ENCODE measurements at places on chromosomes 12 and 14. TPM values are rescaled to one million over a fixed set of nuclear protein-coding genes. Genes with fewer than 3 reads are reported as not detected.

GRCh38 chr12:13897811-13898210, 83.6 kb downstream of the GRIN2B start:
- no peak overlapping the region for H3K4me3 ChIP-seq
- DNase-seq, result no peak
- H3K36me3 ChIP-seq, result no peaks in the 10 kb centered on the region
- H3K27me3 ChIP-seq, result no peaks in the 10 kb centered on the region
- H3K4me1 ChIP-seq, result no peaks in the 10 kb centered on the region

DNA sequence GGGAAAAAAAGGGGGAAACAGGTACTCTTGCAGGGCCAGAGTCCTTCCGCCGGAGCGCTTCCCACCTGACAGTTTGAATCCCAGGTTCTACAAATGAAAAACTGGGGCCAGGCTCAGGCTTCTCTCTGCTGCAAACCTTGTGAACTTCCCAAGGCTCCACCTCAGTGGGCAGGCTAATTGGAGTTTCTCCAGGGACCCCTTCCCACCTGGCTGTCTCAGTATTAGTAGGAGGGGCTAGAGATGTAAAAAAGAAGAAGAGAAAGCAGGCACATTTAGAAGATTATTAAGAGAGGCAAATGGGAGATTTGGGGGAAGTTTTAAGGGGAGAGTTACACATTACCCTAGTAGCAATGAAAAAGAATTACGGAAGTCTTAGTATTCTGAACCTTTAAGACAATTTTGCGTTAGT, 20.0 kb upstream of the CLEC2D start:
- peak overlapping the region; percentile 53 for H3K4me3 ChIP-seq
- no peaks in the 10 kb centered on the region for H3K36me3 ChIP-seq
- H3K4me1 ChIP-seq, result no peaks in the 10 kb centered on the region
- no peaks in the 10 kb centered on the region for H3K27me3 ChIP-seq

DNA sequence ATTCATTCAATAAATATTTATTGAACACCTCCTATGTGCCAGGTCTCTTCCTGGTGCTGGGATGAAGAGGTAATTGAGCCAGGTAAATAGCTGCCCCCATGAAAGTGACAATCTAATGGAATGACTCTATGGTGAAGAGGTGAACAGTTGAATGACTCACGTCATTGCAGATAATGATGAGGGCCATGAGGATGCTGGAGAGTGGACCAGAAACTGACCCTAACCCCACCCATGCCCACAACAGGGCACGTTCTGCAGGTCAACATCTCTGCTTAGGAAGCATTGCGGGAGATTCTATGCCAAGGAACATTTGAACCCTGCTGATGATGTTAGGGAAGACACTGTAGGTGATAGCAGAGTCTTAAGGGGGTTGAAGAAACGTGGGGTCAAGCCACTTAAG, 788.9 kb upstream of the TBX3 start:
- DNase-seq, result no peak
- no peak overlapping the region for H3K27ac ChIP-seq
- no peaks in the 10 kb centered on the region for H3K4me1 ChIP-seq
- H3K27me3 ChIP-seq, result no peaks in the 10 kb centered on the region

- H3K4me3 ChIP-seq, result no peak overlapping the region
- H3K27me3 ChIP-seq, result no peaks in the 10 kb centered on the region
- H3K4me1 ChIP-seq, result no peaks in the 10 kb centered on the region
- no peak overlapping the region for H3K27ac ChIP-seq
Measured at GRCh38 chr12:14701809-14702568, 5.6 kb upstream of the GUCY2C start.

DHRS2 gene
- not detected for total RNA-seq
